T-helper 2 cell treated with Interferon-gamma antibody and Interleukin-4, amounts not matched to agents 5 μg/mL and 100 μg/mL, for 36 hours (primary cell): ENCODE measurements at places on chromosomes 4 and X.

GRCh38 chr4:150943818-150944217, 71.3 kb downstream of the LRBA start:
- no peak for DNase-seq

GRCh38 chr4:85092536-85092935, 126.0 kb upstream of the WDFY3 start:
- no peak for DNase-seq

GRCh38 chrX:125765347-125765746, 400.7 kb downstream of the DCAF12L2 start:
- no peak for DNase-seq

- DNase-seq = no peak
These were observed 6.2 kb downstream of the ARFIP1 start for GRCh38 chr4:152785639-152786615.

- peak; percentile 72 for DNase-seq
These were observed 1.8 kb downstream of the MAML3 start for GRCh38 chr4:140152013-140152703.

GRCh38 chr4:69321153-69321729, 41.0 kb downstream of the UGT2B28 start:
- no peak for DNase-seq

DNA sequence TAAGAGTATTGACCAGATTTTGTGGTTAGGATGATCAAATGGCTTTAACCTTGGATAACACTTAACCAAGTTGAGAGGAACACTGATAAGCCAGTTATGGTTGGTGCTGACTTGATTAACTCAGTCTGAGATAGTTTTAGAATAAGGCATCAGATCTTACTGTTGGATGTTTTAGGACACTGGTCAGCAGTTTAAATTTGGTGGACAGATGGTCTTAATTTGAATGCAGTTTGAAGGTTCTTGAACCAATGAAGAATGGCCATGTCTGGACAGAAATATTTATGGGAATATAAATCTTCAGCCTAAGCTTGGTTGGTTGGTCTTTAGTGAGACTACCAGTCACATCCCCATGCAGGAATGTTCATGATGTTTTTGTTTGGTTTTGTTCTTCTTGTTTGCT, 2.6 kb upstream of the GIMD1 start:
- no peak for DNase-seq
